ENCODE measurements at places on chromosomes 4 and X. TPM values are rescaled to one million over a fixed set of nuclear protein-coding genes. Genes with fewer than 3 reads are reported as not detected.

DNA sequence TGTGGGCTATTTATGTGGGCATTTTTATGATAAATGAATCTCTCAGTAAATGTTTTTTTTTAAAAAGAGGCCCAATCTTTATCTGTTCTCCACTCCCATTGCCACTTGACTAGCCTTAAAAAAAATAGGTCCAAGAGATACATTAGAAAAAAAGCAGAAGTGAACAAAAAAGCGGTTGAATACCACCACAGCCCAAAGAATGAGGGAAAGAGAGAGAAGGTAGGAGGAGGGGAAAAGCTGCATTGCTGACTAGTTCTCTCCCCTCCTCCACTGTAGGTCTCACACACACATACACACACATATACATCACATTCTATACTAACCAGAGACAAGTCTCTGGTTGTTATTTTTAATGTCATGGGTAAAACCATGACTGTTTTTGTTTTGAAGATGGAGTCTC lies 95.8 kb upstream of the IL13RA1 start:
- DNase-seq: no peak

DNA sequence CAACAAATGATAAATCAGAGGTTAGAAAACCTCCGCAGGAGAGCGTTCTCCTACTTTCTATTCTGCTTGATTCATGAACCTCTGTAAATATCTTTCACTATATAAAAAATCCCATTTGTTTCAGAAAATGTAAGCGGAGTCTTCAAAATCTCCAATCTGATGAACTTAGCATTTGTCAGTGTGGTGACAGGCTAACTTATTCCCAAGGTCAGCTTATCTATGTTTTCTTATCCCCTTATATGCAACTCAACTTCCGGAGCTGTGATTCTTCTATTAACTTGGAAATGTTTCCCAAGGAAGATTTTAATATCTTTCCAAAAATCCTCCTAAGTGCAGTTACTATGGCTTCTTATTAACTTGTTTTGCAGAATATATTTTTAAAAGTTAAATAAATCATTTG lies 87.5 kb upstream of the C1QTNF7 start:
- DNase-seq: no peak

GRCh38 chrX:119423631-119424030 lies 24.5 kb downstream of the SLC25A43 start:
- no peak for DNase-seq

DNA sequence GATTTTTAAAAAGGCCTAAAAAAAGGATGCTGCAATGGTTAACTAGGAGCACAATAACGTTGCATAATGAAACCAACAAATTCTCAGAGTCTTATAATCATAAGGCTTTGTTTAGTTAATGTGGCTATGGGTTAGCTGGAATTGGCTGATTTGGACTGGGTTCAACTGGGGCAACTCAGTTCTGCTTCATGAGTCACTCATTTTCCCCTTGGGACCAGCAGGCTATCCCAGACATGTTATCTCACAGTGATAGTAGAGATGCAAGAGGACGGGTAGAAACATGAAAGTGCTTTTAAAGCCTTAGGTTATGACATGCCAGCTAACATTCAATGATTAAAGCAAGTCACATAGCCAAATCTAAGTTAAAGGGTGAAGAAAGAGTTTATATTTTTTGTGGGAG lies 189.2 kb upstream of the GK2 start:
- DNase-seq: peak; percentile 22

GRCh38 chrX:3728454-3728853 lies 15.0 kb upstream of the PRKX start:
- DNase-seq: no peak

DNA sequence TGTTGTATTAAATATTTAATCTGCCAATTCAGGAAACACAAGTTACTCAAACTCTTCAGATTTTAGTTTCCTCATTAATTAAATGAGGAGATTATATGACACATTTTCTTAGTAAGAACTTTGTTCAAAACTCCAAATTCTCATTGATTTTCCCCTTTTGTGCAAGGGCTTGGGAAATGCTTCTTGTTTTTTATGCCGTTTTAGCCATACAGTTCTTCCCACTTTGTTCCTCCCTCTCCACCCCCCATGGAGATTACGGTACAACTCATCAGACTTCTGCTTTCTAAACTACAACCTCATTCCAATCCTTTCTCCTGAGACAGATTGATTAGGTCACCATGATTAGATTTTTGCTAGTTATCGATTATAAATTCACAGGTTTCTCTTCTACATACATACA lies 10.9 kb upstream of the BBS7 start:
- DNase-seq: no peak

The USP17L19 gene
- not detected for total RNA-seq

The ADH1C gene
- total RNA-seq: not detected

The SSX2 gene
- total RNA-seq: not detected

All from myocyte (in vitro differentiated cells).